Activated CD4-positive, alpha-beta T cell treated with anti-CD3 and anti-CD28 coated beads, Interleukin-2, amount 50 U/mL, for 1 hour (primary cell): ENCODE measurements at places on chromosomes 1 and 21.

GRCh38 chr1:22750685-22751051 lies 40.0 kb downstream of the EPHB2 start:
- DNase-seq: no peak

DNA sequence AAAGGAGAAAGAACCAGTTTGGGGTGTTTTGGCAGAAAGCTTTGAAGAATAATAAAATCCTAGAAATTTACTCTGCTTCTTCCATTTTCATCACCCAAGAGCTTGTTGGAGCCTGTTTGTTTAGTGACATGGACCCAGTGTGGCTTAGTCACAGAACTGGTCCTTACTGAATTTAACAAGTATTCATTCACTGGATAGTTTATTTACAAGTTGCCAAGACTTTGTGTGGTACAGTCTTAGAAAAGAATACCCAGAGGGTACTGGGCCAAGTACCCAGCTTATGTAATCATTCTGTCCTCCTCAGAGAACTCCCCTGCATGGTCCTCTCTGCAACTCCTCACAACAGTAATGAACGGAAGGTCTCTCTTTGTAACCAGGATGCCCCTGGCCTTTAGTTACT lies 16.4 kb downstream of the RAB4A start:
- no peak for DNase-seq

GRCh38 chr1:67126111-67126746 lies 8.5 kb downstream of the C1orf141 start:
- no peak for DNase-seq

- peak; percentile 59 for DNase-seq
These were observed 1.0 kb downstream of the ARID4B start for GRCh38 chr1:235326719-235327558.

- no peak for DNase-seq
These were observed 97.4 kb downstream of the NPHS2 start for GRCh38 chr1:179478370-179478769.
